ENCODE measurements at places on chromosomes 5 and 9.

DNA sequence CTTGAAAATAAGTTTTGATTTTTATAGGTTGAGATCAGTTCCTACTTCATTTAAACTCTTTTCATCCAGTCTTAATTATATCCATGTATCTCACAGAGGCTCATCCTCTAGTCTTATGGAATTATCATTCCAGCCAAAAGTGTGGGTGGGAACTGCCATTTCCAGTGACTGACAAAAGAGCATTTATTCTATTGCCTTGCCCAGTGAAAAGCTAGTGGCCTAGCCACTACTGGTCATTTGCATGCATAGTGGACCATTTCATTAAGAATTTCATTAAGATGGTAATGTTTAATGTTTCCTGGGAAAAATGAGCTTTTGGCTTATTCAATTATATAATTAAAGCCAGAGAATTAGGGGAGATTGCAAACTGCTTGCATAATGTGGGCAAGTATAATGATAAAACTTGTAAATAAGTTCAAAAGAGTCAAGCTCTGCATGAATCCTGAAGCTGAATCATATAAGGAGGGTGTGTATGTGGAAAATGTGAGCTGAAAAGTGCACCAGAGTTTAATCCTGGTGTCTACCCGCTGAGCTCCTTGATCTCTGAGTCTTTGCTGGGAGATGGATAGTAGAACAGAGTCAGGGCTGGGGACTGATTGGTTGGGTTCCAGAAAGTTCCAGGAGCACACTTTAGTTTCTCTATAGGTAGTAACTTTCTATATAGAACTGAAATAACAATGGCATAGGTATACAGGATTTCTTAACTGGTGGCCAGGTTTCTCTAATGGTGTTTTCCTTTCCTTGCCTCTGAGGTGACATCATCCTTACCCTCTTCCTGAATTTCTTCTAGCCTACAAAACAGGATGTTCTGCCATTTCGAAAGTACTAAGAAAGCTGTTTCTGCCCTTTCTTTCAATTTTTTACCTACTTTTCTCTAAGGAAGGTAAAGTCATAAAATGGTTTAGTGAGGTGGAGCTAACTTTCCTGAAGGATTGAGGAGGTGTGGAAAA is 78.5 kb downstream of the KIF4B start:
- DNase-seq: no peak

DNA sequence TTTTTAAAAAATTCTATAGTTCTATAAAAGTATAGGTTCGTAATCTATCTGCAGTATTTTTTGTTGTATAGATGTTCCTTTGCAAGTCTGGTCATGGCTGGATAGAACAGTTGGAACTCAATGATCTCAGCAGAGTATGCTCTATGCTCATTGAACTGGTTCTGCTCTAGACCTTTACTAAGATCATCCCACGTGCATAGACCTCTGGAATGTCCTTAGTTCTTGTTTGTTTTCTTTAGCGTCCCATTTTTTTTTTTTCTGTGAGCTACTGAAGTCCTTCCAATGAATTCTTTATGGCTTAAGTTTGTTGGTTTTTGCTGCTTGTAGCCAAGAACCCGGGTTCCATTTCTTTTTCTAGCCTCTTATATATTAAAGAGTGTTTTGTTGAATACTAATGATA is 3.5 kb downstream of the TMEM38B start:
- no peak for DNase-seq

DNA sequence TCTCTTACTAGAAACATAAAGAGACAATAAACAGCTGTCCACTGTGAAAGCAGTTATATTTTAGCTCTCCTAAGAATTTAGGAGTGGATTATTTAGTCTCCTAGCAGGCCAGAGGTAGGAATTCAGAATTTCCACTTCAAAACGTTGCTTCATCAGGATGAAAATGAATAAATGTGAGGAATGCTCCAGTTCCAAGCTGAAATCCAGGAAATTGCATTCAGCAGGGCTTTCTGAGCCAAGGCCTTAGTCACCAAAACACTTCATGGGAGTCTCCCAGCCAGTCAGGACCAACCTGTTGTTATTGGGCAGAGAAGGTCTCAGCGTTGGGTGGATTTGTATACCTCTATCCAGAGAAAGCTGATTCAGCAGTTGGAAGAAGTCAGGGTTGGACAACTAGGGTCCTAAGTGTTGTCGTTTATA is 1040.3 kb downstream of the TLE1 start:
- no peak for DNase-seq

DNA sequence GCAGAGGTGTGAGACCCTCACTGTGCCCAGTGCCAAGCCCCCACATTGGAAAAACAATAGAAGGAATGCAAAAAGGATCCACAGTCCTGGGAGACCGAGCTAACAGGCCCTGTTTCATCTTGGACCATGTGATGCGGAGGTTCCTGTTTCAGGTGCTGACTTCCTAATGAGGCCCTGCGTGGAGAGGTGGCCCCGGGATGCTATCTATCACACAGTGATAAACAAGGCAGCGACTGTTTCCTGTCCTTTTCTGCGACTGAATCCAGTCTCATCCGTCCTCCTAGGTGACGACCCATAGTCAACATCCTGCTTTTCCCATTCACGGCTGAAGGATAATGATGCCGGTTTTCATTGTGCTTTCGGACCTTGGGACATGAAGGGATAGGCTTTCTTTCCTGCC is 56.4 kb upstream of the BOD1 start:
- DNase-seq: no peak

- DNase-seq: no peak
Observed at GRCh38 chr9:124291801-124292396, 34.1 kb downstream of the NEK6 start.

DNA sequence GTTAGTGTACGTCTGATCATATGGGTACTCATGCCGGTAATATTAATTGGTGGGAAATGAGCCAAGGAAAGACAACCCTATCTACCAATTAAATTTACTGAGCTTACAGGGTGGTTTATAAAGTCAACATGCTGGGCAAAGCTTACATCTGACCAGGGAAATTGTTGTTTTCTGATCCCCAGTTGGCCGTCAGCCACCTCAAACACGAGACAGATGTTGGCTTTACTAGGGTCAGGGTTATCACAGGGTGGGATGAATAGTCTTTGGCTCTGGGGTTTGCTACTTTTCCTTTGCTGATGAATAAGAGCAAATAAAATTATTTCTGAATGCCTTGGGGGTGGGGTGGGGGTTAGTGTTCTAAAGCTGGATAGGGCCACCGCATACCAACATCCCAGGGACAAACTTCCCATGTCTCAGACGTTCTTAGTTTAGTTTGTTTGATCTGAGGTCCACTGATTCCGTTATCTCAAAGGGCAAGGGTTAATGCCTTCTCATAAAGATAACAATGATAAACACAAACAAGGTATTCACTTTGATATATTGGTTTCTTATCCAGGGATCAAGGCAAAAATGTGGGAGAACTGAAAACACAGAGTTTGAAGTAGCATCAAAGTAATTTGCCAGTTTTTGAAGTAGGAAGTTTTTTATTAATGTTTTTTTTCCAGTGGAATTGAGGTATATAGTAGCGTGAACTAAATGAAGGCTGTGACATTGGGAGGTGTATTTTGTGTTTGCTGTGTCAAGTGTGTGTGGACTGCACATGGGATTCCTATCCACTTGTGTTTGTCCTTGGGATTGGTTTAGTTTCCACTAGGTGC is 109.1 kb upstream of the RPS23 start:
- DNase-seq: no peak

DNA sequence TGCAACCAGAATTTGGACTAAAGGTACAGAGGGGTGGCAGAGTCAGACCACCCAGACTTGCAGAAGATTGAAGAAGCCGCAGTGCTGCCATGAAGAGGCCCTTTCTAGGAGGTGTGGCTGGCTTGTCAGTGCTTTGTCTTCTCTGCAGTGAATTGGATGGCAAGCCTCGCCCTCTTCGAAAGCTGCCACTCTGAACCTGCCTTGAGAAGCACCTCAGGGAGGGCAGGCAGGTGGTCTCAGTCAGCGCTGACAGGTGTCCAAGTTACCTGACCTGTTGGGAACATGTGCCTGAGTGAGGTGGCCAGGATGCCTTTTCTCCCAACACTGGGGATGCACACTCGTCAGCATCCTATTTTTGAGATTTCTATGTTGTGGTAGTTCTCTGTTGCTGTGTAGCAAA is 6.2 kb downstream of the TENT4A start:
- DNase-seq: no peak

GRCh38 chr9:70488098-70488792 is 73.8 kb upstream of the KLF9 start:
- no peak for DNase-seq

Measured in caudate nucleus (tissue), 63 donors.